ENCODE measurements at places on chromosomes 2 and 18. TPM values are rescaled to one million over a fixed set of nuclear protein-coding genes. Genes with fewer than 3 reads are reported as not detected.

GRCh38 chr2:240259924-240260529, 119.6 kb upstream of the OTOS start:
- DNase-seq: peak; percentile 71

DNA sequence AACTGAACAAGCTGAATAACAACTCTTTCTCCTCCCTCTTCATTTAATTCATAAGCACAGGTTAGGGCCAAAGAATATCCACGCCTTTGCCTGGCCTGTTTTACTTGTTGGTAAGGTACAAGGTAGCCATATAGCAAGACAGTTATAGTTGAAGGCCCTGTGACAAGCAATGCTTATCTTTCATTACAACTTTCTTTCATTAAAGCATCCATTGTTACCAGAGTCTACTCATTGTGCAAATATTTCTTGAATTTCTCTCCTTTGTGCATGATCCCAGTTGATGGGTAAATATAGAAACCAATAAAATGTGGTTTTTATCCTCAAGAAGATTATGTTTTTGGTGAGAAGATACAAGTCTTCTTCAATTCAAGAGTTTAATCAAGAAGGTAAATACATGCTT, 140.2 kb downstream of the UBE2E3 start:
- no peak for DNase-seq

The DNER gene
- total RNA-seq: 1.6 TPM

The SNORC gene
- total RNA-seq: 1.3 TPM

The C2orf81 gene
- 0.79 TPM for total RNA-seq

The CEP192 gene
- total RNA-seq: 26.7 TPM

The GAD1 gene
- not detected for total RNA-seq
